Stimulated activated CD4-positive, alpha-beta T cell treated with anti-CD3 and anti-CD28 coated beads, Interleukin-1b, Interleukin-23, amount 100 ng/mL, for 24 hours (primary cell): ENCODE measurements at places on chromosomes 1 and 21.

DNA sequence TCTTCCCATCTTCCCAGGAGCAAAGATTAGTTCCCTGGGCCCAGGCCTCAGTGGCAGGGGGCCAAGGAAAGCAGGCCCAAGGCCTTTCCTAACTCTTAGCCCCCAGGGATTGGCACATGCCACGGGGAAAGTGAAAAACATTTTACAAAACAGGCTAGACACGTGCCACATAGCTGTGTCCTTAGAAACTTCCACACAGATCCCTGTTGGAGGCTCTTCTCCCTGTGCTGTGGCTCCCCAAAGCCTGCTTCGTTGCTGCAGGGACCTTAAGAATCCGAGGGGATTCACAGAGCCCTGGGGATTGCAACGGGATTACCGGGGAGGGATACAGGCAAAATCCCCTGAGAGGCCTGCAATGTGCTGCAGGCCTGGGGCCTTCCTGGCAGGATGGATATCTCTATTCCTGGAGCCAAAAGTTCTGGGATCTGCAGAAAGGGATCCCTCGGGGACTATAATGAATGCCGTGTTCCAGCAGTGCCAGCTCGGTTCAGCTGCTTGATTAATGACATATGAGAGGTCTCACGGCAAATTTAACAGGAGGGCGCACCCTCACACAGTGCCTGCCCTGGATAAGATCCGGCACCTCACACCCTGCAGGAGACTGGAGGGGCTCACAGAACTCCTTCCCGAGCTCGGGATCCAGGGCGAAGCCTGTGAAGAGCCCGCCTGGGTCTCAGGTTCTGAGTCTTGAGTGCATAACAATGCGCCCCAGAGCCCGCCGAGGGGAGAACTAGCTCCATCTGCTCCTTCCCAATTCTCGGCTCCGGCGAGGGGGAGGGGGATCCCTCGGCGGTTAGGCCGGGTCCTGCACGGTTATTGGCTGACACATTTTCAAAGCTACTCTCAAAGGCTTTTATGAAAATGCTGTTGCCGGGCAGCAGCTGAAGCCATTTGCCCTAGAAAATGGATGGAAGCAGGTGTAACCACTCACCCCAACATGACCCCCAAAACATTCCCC, 15.3 kb upstream of the RGS8 start:
- DNase-seq: no peak

DNA sequence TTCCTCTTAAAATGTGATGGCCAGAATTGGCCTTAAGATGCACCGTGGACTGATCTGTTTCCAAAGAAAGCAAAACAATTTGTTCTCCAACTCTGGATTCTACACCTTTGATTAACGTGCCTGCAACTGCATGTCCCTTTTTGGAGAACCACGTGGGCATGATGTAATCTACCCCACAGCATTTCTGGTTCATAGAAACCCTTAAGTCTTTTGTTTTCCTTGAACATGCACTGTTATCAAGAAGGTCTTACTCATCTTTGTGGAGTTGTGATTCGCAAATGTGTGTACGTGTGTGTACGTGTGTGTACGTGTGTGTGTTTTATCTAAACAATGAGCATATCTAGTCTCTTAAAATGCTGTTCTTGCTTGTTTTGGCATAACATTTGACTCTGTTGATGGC, 57.8 kb downstream of the LPAR3 start:
- DNase-seq: no peak

- DNase-seq: no peak
Observed at GRCh38 chr21:26388731-26389231, 184.3 kb downstream of the CYYR1 start.

GRCh38 chr1:187275346-187275745, 446.6 kb downstream of the PLA2G4A start:
- DNase-seq: no peak

- no peak for DNase-seq
Observed at GRCh38 chr1:8147956-8148355, 121.8 kb upstream of the ERRFI1 start.

DNA sequence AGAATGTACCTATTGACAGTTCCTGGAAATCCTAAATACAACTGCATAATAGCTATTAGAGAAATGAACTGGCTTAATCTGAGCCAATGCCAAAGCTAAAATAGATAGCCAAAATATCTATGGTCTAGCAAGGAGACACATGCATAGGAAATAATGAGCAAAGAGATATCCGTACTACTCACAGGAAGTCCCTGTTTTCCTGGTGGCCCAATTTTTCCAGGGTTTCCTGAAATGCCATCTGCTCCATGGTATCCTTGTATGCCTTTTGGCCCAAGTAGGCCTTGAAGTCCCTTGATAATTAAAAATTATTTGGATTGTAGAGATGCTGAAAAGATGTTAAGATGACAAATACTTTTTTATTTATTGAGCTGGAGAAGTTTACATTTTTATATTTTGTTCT, 108.4 kb upstream of the ZNHIT6 start:
- DNase-seq: no peak

DNA sequence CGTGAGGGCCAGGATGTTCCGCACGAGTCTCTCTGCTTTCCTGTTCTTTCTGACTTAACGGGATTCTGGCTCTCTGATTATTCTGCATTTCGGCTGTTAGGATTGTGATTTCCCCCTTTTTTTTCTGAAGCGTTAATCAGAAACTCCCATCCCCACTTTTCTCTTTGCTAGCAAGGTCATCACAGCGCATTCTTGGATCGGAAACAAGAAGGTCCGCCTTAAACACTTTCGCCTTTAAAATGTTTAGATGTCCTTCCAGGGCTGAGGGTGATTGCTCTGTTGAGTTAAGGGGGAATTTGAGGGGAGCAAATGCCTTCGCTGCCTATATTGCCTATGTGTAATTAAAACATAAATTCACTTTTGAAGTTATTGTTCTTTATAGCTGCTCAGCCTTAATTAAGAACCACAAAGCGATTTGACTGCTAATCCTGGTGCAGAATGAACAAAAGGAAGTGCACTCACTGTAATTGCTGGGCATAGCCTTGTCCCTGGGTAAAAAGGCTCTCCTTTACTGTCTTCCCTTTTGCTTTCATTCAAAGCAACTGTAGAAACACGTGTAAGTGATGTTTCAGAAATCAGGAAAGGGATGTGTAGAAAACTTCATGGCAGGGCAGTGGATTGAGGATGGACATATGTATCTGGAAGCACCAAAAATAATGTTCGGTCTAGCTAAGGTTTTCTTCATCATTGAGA, 1.2 kb downstream of the LAMC1 start:
- DNase-seq: no peak

- DNase-seq: no peak
Observed at GRCh38 chr1:18429654-18430053, 51.1 kb upstream of the KLHDC7A start.

- DNase-seq: no peak
Observed at GRCh38 chr1:19149736-19150135, 60.3 kb downstream of the UBR4 start.

DNA sequence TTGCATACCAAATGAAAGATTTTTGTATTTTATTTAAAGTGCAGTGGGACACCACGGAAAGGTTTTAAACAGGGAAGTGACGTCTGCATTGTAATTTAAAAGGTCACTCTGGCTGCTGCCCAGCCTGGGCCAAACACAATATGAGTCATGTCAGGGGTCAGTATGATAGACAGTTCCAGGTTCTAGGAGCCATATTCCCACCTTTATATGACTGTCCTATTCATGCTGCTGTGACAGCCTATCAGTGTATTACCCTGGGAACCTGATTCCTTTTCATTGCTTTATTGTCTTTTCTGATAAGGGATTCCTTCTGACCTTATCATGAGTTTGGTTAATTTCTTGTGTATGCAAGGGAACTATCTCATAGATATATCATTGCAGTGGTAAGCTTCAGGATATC, 5.3 kb downstream of the VANGL1 start:
- no peak for DNase-seq

DNA sequence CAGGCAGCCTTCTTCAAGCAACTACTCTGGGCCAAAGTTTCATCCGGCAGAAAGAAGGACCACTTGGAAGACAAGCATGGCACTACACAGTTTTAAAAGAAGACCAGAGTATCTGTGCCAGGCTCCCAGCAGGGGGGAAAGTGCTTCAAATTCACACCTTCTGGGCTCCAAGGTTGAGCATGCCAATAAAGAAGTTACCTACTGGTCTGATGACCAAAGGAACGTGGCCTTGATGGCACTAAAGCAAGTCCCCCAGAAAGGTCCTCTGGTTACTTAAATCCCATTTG, 73.5 kb downstream of the CD46 start:
- DNase-seq: no peak

DNA sequence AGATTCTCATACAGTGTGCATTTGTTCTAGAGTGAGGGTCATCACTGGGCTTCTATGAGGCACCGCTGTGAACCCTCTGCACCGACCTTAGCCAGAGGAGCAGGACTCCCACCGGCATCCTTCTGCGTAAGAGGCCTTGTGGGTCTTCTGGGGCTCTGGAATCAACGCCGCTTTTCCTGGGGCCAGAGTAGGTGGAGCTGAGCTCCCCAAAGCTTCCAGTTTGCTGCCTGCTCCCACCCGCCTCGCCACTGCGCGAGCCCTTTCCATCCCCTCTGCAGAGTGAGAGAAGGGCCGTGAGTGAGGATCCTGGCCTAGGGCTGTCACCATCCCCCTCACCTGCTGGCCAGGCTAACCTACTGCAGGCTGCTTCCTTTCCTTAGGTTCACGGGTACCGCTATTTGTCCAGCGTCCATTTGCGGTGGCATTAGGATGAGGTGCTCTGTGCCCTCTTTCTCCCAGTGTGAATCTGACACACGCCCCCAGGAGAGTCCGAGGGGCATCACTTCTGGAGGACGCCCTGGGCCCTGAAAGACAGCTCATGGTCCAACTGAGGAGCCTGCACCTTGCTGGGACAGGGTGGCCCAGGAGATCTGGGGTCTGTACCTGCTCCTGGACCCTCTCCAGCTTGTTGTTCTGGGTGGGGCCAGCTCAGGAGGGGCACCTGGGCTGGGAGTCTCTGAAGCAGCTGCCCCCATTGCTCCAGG, 36.2 kb downstream of the UMODL1 start:
- no peak for DNase-seq

- no peak for DNase-seq
Observed at GRCh38 chr1:98388441-98388840, 273.1 kb upstream of the SNX7 start.

DNA sequence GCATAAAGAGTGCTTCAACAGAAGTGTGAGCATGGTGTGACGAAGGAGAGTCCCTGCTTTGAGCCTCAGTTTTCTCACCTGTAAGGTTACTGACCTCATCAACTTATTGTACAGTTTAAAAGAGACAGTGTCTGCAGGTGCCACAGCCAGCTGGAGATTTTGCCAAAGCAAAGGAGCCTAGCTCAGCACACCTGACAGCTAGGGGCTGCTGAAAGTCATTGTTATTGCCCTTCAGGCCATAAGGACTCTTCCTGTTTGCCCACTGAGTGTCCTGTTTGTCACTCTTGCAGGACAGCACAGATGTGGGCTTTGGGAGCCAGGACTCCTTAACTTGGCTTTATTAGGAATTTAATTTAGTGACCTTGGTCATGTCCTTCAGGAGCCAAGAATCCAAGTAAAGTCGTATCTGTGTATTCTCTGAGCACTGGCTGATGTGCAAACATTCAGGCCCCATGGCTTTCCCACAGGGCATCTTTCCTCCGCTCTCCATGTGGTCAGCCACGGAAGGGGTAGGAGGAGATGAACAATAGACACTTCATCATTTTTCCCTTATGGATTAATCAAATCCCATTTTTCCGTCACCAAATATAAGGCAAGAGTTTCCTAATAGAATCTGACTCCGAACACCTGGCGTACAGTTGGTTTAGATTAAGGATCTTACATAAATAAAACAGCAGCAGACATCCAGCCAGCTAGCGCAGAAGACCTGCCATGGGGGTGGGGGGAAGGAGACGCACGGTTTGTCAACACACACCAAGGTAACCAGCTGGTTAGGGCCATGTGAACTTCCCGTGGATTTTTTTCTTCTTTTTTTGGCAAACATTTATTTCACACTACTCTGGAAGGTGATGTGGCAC, 43.1 kb upstream of the KANK4 start:
- DNase-seq: no peak

- DNase-seq: no peak
Observed at GRCh38 chr1:56189454-56189853, 389.9 kb downstream of the PLPP3 start.

DNA sequence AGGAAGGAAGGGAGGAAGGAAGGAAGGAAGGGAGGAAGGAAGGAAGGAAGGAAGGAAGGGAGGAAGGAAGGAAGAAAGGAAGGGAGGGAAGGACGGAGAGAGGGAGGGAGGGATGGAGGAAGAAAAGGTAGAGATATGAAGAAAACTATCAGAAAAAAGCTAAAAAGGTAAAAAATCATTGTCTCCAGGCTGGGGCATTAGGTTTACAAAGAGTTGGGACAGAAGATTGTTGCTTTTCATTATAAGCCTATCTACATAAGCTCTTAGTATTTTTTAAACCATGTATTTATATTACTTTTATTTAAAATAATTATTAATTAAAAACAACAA, 7.2 kb upstream of the PINK1 start:
- DNase-seq: no peak

GRCh38 chr1:60170709-60171108, 97.1 kb upstream of the C1orf87 start:
- no peak for DNase-seq

DNA sequence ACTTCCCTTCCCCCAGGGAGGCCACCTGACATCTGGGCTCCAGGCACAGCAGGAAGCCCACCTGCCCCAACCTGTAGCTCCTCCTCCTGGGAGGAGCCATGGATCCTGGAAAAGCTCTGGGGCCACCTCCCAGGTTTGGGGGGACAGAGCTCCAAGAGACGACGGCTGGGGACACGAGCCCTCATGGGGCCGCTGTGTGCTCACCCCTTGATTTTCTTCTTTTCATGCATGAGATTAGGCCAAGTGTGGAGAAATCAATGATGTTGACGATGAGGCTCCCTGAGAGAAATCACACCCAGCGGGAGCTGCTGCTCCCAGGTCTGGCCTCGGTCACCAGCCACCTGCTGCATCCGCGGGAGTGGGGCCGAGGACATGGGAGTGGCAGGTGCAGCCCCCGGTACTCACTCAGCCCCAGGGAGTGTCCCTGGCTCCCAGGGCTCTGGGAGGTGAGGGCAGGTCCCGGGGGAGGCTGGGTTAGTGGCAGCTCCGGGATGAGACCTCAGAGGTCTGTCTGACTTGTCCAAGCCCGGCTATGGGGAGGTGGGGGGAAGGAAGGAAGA, 8.7 kb downstream of the TNFRSF14 start:
- DNase-seq: no peak

DNA sequence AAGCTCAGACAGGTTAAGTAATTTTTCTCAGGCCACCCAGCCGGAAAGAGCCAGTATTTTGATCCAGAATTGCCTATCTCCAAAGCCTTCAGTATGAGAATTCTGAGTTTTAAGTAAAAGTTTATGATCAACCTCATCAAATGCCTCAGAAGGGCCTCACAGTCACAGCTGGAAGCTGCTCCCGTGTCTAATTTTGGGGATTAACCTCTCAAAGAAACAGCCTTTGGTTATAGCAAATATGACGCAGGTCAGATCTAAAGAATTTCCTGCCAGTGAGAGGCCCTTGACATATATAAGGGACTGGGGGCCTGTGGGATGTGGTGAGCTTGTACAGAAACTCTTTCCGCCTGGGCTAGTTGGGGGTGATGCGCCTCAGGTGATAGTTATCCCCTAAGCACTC, 2.3 kb downstream of the EXTL1 start:
- no peak for DNase-seq
